SW 1271 (cell line): ENCODE measurements at places on chromosomes 3 and 15.

DNA sequence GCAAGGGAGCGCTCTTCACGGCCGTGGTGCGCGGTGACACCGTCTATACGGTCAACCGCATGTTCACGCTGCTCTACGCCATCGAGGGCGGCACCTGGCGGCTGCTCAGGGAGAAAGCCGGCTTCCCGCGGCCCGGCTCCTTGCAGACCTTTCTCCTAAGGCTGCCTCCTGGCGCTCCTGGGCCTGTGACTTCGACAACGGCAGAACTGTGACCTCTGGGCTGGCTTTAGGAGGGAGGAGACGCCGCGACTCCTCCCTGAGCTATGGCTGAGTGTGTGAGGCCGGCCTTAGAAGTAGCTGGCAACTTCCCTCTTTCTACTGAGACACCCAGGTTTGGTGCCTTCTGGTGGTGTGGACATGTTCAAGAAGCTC lies 1.4 kb downstream of the KBTBD13 start:
- DNase-seq: no peak

DNA sequence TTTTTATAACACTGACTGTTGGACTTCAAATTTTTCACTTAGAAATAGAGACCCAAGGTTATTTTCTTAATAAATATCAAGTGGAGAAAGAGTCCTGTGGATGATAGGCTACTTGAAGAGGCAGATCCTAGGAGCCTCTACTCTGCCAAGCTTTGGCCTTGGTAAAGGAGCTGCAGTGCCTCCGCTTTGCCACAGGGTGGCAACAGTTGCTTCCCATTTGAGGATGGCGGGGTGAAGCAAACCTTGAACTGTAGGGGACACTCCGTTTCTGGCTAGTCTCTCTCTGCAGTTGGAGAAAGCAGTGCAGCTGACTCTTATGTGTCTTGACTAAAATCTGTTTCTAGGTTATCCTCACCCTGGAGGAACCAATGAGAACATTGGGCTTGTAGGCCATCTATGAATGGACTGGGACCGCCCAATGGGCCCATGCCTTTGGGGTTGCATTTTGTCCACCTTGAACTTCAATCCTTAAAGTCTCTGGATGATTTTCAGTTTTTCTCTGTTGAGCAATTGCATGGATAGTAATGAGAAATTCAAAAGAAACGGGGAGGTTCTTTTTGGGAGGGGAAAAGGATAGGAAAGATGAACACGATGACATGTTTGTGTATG lies 9.8 kb downstream of the SCG5 start:
- peak; percentile 12 for DNase-seq

GRCh38 chr3:117526470-117527079 lies 817.0 kb downstream of the TUSC7 start:
- DNase-seq: peak; percentile 3

DNA sequence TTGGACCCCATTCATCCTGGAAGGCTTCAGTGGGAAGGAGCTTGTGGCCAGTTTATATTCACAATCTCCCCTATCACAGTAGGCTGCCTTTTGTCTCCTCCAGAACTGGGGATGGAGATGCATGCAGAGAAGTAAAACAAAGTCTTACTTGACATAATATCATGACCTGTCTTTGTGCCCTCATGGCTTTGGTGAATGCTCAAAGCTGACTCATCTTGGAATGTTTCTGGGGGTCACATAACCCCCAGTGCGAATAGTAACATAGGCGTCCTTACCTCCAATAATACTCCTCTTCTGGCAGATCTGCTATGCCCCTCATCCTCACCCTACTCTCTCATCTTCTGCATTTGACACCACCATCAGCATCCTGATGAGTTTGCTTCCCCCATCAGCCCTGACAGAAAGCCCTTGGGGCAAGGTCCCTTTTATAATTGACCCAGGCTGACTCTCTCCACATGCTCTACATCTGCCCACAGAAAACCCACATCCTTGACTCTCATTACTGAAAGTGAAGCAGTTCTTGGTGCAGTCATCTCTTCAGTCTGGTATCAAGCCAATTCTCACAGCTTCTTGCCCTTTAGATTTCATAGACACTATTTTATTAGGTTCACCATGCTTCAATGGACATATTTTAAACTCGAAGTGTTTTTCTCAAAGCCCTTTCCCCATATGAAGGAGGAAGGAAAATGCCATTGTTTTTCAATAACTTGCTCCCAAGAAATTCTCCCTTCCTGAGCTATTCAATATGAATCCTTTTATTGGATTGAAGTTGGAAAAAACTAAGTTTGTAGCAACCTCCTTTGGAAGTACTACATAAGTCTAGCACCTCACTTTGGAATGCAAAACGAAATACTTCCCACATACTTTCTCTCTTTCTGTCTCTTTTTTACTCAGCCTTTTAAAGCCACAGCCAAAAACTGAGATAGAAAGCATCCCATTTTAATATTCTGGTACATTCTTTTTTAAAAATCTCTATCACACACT lies 36.6 kb downstream of the OSTN start:
- DNase-seq: no peak

DNA sequence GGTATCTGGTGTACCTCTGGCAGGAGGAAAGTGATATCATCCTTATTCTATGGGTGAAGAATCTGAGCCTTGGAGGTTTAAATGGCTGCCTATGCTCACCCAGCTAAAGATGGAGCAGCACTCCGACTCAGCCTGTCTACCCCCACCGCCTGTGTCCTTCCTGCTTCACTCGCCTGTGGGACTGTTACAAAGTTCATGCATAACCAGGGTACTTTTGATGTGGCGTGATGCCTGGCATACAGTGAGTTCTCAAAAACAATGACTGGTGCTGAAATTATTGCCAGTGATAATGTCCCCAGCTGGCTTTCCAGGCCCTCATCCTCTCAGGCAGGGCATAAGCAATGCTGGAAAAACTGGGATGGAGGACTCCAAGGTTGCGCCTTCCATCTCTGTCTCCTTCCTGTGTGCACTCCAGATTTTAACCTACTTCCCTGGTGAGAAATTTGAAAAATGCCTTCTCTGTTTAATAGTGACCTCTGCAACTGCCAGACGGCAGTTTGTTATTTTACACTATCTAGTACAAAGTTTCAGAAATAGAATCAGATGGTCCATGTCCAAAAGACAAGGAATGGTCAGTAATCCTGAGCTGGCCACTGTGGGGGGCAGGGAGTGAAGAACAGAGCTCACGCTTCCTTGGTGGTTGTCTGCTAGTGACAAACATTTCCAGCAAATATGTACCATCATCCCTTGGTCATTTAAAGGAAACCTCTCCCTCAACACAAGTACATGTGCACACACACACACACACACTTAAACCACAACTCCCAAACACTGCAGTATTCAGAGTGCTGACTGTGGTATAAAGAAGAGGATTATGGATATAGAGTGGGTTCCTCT lies 86.5 kb upstream of the NMNAT3 start:
- DNase-seq: no peak

GRCh38 chr15:23566071-23566554 lies 639 bp downstream of the MKRN3 start:
- no peak for DNase-seq

- DNase-seq: no peak
These were observed 1.2 kb downstream of the YEATS2 start for GRCh38 chr3:183698756-183699155.

DNA sequence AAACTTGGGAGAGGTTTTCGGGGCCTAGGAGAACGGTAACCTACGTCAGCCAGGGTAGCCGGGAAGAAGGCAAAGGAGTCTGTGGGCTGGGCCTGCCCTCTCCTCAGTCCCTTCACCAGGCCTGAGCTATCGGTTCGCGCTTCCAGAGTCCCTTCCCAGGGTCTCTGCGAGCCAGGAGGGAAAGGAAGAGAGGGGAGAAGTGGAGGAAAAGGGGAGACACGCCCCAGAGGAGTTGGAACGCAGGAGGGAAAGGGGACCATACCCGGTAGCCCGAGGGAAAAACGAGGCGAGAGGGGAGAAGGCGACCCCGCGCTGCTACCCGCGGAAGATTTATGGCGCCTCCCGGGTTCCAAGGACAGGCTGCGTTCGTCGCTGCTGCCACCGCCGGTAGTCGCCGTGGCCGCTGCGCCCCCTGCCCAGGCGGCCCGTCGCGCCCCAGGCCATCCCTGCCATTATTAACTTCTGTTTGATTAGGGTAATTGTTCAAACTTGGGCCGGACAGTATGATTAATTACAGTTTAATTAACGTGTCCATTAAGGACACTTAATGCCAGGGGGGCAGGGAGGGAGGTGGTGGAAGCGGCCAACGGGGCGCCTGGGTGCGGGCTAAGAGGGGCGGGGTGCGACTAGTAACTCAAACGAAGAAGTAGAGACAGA lies 3.4 kb upstream of the SKOR1 start:
- no peak for DNase-seq

- DNase-seq: no peak
These were observed 32.4 kb upstream of the PIK3R4 start for GRCh38 chr3:130779031-130779430.
